ENCODE measurements at places on chromosomes 4 and X.

DNA sequence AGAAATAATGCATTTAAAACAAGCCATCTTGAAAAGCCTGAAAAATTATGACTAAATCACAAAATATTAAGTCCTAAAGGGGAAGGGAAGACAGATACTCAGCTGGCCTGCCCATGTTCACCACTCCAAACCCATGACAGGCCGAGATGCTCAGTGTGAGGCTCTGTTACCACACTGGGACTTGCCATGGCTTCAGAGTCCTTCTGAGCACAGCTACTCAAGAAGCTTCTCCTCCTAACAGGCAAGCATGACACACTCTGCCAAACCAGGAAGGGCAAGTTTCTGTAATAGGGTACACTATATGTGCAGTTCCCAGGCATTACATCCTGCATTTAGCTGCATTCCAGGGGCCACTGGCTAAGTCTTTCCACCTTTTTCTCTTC is 34.0 kb upstream of the CYBB start:
- no peak for DNase-seq

- DNase-seq = no peak
Measured at GRCh38 chr4:139556071-139556723, at the start of gene SETD7. TSS of gene SETD7 (minus strand) at chr4:139556219. CDS start at chr4:139556137, 82 bp downstream.

DNA sequence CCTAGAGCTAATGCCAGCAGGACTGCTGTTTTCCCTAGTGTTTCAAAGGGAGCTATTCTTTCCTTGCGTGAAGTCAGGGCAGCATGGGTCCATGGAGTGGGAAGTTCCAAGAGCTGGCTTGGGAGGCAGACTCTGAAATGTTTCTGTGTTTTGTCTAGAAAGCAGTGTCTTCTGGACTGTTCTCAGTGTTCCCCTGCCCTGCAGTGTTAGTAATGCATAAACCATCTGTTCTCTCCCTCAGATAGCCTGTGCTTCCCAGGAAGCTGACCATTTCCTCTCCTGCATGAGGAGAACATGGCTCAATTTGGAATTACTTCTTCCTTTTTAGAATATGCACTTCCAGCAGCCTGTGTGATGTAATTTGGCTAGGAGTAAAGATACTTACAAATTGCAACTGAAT is 116.7 kb upstream of the CXCL13 start:
- DNase-seq = no peak

DNA sequence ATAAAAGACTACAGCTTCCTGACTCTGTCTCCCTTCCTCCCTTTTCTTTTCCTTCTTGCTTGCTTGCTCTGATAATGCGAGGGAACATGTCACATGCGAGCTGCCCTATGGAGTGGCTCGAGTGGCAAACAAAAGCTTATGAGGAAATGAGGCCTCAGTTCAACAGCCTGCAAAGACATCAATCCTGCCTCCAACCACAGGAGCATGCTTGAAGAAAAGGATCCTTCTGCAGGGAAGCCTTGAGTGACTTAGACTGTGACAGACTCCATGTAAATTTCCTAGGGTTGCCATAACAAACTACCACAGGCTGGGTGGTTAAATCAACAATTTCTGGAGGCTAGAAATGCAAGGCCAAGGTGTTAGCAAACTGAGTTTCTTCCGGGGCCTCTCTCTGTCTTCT is 152.5 kb downstream of the NR3C2 start:
- DNase-seq = no peak

- no peak for DNase-seq
Measured at GRCh38 chr4:183920512-183920911, 15.4 kb downstream of the STOX2 start.

DNA sequence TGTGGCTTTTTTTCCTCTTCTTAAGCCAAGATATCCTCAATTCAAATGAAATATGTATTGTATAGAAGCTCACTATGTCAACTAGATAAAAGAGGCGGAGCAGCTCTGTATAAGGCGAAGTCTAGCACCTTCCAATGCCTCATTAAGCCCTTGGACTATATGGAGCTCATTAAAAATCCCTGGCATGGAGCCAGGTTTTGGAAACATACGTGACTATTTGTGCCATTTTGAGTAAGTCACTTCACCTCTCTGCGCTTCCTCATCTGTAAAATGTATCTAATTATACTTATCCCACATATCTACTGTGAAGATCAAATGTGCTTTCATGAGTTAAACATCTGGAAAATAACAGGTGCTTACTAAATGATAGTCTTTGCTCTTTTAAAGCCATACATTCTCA is 57.2 kb downstream of the YIPF6 start:
- DNase-seq = no peak

- DNase-seq = no peak
Measured at GRCh38 chrX:112846187-112846586, 5.6 kb upstream of the AMOT start.

- DNase-seq = no peak
Measured at GRCh38 chr4:166366012-166366411, 493.0 kb downstream of the TLL1 start.

- DNase-seq = no peak
Measured at GRCh38 chr4:38101563-38101962, 141.4 kb downstream of the PTTG2 start.

DNA sequence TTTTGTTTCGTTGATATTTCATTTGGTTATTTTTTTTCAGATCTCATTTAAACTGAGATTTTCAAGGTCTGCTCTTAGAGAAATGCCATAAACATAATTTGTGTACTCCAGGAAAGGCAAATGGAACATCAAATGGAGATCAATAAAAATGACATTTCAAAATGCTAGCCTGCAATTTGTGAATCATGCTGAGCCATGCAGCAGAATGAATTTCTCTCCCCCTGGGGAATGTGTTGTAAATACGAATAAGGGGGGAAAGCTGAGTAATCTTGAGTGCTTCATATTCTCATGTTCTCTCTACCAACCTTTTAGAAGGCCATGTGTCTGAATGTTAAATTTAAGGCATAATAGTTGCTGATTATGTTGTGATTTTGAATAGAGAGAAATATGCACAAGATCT is 7.8 kb downstream of the ZCCHC4 start:
- no peak for DNase-seq

GRCh38 chrX:118497180-118497818 is 1.7 kb downstream of the DOCK11 start:
- no peak for DNase-seq

DNA sequence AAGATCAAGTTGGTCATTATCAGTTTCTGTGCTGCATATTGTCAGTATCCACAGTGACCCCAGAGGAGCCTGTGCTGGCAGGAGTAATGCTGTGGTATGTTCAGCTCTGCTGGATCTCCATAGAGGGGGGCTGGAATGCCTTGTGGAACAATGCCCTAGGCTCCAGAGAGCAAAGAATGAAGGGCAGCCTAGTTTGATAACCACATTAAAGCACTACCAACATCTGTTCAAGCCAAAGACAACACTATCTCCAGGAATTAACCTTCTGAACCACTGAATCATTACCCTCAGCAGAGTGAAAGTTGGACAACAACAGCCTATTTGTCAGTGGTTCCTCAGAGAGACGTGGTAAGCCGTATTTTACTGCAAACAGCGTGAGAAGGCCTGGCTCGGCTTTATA is 192.3 kb upstream of the CXorf66 start:
- no peak for DNase-seq

GRCh38 chr4:15488136-15488535 is 18.5 kb downstream of the CC2D2A start:
- no peak for DNase-seq

- DNase-seq = no peak
Measured at GRCh38 chr4:156659570-156659969, 312.0 kb downstream of the PDGFC start.

GRCh38 chr4:183504930-183505610 is at the start of gene ING2:
TSS of gene ING2 (plus strand) at chr4:183505058. CDS start at chr4:183505196, 138 bp downstream.
- no peak for DNase-seq

DNA sequence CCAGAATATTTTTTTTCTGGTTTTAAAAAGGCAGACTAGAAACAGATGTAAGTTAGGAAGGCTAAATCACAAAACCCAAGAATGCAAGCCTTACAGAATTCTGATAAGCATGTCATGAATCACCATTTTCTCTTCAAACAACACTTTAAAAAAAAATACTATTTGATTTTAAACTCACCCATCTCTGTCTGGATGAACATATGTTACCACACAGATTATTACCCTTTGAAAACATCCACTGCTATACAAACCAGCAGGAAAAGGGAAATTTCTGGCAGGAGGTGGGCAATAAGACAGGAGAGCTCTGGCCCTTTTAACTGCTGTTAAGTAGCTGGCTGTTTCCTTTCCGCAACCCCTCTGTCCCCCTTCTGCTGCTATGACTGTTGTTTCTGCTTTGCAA is 317.7 kb upstream of the NOCT start:
- no peak for DNase-seq

DNA sequence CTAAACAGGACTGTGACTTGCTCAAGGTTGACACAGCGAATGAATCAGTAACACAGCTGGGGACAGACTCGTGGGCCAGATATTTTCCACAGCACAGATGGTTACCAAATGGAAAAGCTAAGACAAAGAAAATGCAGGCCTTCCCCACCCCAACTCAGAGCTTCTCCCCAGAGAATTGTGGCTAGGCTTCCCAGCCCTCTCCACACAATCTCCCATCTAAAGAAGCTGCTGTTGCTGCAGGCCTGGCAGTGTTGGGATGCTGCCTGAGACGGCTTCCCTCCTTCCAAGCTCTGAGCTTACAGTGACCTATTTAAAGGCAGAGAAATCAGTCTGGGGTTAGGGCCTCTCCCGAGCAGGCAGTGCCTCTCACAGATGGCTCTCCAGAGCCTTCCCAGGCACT is 46.5 kb upstream of the PGRMC1 start:
- no peak for DNase-seq

DNA sequence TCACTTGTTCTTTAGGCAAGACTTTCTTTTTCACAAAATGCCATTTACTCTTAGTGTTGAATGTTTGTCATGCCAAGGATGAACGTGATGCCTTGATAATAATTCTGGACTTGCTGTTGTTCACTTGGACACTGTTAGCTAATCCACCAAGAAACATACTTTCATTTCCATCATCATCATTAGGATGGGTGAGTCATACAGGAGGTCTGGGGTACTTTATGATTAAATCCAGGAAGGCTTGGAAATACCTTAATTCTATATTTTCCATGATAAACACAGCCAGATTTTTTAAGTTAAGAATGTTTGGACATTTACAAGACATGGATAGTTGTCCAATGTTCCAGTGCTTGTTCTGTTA is 260.7 kb upstream of the GIMD1 start:
- DNase-seq = no peak

DNA sequence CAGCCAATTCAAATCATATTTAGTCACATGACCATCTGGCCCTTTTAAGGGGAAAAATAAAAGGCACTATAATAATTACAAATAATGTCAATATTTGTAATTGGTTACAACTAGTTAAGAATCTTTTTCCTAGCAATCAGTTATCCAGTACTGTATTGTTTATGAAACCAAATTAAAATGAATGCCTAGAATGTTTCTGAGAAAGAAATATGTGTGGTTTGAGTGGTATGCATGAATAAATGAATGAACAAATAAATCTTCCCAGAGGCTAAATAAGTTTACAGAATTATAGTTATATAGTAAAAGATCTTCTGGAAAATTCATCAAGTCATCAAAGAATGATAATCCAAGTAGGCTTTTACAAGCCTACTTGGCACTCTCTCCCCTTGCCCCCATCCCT is 55.8 kb upstream of the F8A3 start:
- DNase-seq = no peak

DNA sequence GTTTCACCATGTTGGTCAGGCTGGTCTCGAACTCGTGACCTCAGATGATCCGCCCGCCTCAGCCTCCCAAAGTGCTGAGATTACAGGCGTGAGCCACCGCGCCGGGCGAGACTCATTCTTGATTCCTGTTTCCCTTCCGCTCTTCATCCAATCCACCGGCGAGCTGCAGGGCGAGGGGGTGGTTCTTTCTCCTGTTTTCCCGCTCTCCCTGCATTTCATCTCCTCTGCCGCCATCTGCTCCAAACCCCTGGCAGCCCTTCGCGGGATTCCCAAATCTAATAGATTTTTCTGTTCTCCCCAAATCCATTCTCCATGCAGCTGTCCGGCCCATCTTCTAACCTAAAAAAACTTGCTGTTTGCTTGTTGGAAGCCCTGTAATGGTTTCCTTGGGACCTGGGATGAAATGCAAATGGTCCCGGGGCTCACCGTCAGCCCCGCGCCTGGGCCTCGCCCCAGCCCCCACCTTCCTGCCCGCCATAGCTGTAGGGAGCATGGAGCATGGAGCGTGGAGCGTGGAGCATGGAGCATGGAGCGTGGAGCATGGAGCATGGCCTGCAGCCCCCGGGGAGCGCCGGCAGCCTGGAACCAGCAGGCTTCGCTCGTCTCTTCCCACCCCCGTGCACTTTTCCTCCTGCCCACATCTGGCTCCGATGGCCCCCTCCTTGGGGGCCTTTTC is 1.1 kb downstream of the ZFP42 start:
- no peak for DNase-seq

- DNase-seq = no peak
Measured at GRCh38 chrX:138771047-138771446, 59.5 kb upstream of the FGF13 start.

DNA sequence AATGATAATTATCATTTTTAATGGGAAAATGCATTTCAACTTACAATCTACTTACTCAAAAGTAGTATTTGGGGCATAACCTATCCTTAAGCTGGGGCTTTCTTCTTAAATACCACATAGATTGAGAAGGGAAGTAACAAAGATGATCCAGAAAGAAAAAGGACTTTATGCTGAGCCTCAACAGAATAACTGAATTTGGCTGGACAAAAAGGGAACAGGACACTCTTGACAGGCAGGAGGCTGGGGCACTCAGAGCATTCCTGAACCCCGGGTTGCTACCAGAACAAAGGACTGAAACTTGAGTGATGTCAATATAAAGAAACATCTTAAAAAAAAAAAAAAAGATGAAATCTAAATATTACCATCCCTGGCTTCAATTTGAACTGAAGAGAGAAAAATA is 23.9 kb downstream of the RELL1 start:
- DNase-seq = no peak

- DNase-seq = no peak
Measured at GRCh38 chr4:119559044-119559647, 69.5 kb downstream of the PDE5A start.

- DNase-seq = no peak
Measured at GRCh38 chr4:101931619-101932018, 141.1 kb downstream of the BANK1 start.

- no peak for DNase-seq
Measured at GRCh38 chr4:123588631-123589241, 192.1 kb downstream of the SPRY1 start.

GRCh38 chr4:169707958-169708643 is 49.6 kb downstream of the HPF1 start:
- DNase-seq = no peak

DNA sequence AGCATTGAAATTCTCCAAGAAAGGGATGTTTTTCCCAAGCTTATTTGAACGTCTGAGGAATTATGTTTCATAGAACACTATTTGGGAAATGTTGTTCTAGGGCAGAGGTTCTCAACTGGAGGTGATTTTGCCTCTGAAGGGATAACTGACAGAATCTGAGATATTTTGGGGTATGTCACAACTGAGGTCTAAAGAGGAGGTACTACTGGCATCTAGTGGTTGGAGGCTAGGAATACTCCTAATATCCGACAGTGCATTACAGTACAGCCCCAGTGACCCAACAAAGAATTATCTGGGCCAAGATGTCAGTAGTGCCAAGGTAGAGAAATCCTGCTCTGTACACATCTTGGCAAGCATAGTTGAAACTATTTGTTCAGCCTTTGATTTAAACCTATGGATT is 6.4 kb downstream of the HSPA4L start:
- DNase-seq = no peak

- no peak for DNase-seq
Measured at GRCh38 chrX:80578517-80579105, 158.4 kb downstream of the TENT5D start.
